Progenitor cell of endocrine pancreas (in vitro differentiated cells): ENCODE measurements at places on chromosomes 6 and 20.

DNA sequence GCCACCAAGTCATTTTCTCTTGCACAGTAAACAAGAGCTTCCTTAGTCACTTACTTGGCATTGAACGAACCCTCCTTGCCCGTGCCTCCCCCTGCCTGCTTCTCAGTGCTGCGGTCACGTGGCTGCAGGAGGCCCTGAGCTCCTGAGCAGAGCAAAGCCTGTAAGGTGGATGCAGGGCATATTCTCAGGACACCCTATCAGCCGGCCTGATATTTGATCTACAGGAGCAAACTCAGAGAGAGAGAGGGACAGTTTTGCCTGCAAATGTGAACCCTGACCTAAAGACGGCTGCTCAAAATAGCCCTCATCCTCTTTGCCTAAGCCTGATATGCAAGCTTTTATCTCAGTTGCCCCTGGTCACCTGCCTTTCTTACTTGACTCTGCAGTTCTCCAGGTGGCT lies 93.0 kb upstream of the POPDC3 start:
- no peak for DNase-seq

DNA sequence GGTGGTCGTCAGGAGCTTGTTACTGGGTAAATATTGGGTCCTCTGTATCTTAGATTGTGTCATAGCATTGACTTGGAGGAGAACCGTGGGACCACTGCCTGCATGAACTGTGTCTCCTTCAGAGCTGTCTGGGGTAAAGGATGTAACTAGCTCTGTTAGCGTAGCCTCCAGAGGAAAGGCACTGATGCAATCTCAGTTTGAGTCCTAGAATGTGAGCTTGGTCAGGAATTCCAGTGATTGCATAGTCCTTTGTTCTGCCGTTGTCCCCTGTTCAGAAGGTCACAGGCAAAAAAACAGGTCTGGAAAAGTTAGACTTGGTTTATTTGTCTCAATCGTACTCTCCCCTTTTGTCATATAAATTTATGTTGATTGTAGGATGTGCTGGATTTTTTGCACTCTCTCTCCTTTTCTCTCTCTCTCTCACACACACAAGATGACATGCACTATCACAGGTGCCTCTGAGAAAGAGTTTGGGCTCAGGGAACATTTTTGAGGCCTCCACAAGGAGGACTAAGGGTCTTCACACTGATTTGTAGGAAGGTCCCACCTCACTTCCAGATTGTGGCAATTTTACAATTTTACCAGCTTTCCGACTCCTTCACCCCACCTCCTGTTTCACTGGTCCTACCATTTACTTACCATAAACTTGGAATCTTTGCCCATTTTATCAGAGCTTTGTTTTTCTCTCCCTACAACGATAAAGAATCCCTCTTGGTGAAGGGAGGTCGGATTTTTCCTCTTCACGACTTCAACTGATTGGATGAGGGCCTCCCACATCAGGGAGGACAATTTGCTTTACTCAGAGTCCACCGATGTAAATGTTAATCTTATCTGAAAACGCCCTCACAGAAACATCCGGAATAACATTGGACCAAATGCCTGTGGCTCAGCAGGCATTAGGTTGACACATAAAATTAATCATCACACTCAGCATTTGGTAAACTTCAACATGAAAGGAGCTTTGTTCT lies 7.0 kb upstream of the DACT2 start:
- no peak for DNase-seq

GRCh38 chr6:11667876-11668275 lies 110.7 kb downstream of the ADTRP start:
- DNase-seq: no peak

DNA sequence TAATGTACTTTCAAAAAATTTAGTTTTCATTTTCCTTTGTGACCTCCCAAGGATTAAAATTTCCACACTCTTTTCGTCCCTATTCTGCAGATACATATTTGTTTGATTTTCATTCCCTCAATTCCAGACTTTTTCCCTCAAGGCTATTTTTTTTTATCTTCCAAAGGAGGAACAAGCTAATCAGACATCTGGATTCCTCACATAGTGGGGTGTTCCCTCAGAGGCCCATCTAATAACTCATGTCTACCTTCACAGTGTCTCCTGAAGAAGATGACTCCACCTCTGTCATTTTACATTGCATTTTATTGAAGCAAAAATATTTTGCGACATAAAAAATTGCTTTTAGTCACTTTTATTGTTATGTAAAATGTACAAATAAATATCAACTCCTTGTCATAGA lies 122.2 kb downstream of the RFPL4B start:
- no peak for DNase-seq

- no peak for DNase-seq
Measured at GRCh38 chr20:24039196-24039595, 50.6 kb upstream of the GGTLC1 start.

DNA sequence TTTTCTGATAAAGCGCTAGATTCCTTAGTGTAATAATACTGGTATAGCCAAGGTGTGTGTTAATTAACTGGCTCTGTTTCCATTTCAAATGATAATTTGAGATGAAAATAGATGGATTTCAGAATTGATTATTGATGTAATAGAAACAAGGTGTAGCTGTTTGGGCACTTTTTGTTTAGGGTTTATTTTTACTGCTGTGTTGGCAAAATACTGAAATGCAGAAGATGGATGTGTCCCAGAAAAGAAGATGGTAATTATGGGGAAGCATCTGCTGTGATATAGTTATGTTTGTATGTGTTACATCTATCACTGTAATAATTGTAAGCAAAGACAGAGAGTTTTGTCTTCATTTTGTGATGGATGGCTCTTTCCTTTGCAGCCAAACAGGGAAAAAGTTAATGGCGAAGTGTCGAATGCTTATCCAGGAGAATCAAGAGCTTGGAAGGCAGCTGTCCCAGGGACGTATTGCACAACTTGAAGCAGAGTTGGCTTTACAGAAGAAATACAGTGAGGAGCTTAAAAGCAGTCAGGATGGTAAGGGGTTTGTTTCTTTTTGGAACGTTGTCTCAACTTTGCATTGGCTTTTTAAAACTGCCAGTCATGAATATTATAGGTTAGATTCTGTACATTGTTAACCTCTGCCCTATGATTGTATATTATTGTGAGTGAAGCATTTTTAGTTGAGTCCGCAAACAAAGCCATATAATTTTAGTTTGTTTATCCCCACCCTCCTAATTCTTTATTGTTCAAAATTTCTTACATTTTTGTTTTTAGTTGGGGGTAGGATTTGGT lies 8.6 kb upstream of the ACAT2 start:
- no peak for DNase-seq

DNA sequence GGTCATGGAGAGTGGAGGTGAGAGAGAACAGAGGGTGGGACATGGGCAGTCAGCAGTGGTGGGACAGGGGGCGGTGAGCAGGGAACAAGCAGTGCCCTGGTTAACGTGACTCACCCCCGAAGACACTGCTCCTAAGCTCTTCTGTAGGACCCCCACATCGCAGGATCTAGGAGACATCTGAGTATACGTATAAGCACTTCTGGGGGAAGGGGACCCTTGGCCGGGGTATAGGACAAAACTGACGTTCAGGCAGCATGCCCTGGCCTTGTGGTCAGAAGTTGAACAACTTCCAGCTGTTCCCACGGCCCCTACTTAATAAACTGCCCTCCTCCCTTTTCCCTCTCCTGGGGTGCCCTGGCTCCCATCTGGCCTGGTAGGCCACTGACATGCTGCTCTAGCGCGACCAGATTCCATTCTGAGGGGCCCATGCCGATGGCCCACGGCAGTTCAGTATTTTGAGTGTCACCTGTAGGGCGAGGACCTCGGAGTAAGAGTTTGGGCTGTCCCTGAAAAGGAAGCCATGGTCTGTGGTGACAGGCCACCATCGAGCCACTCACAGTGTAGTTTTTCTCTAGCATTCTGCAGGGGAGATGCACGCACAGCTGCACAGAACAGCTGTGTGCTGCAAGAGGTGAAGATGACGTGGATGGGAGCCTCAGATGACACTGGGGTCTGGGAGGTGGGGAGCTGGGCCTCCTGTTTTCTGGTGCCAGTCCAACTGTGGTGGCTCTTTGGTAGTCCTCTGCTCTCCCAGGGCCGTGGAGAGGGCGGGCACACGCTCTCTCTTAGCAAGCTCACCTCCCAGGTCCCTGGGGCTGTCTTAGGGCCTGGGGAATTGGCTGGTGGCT lies 38.4 kb downstream of the PPP1R3G start:
- DNase-seq: no peak

GRCh38 chr20:18743665-18744440 lies 69.7 kb upstream of the SCP2D1 start:
- no peak for DNase-seq

DNA sequence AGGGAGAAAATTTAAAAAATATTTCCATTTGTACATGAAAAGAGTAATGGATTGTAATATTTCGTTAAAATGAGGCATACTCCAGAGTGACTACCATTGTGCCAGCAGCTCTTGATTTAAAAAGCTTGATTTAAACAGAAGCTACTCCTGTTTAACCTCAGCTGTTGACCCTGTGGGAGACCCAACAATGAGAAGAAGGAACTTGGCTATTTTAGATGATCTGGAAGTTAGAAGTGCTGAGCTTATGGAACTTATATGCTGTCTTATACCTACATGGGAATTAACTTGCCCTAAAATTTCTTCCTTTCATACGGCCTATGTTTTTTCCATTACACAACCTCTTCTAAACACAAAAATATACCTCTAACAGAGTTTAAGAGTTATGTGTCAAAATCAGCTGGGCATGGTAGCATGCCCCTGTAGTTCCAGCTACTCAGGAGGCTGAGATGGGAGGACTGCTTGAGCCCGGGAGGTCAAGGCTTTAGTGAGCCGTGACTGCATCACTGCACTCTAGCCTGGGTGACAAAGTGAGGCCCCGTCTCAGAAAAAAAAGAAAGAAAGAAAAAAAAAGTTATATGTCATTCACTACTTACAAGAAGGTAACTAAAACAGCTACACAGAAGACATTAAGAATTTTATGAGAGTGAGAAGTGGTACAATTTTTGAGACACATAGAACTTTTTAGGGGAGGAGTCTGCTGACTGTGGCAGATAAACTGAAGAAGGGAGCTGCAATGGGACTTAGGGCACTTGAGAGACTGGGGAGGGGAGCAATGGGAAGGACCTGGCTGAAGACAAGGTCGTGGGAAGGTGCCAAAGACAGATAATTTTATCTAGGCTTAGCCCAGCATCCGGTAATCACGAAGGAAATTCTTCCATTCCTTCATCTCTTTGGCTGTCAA lies 139.9 kb downstream of the MYB start:
- DNase-seq: no peak

GRCh38 chr20:47320990-47321805 lies 35.3 kb downstream of the ZMYND8 start:
- no peak for DNase-seq

DNA sequence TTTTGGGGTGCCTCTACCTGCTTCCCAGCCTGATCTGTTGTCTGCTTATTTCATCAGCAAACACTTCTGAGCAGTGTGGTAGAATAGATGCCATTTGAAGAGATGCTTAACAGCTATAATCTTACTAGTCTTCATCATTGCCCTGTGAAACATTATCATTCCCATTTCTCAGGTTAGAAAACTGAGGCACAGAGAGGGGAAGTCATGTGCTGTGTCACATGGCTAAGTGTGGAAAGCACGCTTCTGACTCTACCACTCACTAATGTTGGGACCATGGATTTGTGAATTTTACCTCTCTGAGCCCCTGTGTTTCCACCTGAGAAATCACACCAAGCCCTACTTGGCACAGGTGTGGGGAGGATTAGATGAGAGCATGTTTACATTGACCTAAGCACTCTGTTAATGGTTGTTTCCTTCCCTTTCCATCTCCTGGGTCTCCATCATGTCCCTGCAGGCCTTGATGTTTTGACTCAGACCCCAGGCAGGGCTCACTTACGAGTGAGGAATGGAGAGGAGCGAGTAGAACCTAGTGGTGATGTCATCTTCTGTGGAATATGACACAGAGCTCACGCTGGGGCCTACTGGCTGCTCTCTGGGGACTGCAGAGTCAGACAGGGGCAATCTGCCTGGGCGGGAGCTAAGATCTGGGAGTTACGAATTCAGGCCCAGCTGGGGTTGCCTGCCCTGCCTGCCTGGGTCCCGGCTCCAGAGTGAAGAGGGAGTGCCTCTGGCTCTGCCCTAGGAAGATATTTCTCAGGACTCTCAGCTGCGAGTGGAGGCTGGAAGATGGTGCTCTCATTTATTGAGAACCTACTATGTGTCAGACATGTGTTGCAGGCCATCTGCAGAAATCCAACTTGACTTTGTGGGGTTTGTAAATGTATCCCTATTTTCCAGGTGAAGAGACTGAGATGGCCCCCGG lies 64.3 kb downstream of the CDH22 start:
- no peak for DNase-seq

DNA sequence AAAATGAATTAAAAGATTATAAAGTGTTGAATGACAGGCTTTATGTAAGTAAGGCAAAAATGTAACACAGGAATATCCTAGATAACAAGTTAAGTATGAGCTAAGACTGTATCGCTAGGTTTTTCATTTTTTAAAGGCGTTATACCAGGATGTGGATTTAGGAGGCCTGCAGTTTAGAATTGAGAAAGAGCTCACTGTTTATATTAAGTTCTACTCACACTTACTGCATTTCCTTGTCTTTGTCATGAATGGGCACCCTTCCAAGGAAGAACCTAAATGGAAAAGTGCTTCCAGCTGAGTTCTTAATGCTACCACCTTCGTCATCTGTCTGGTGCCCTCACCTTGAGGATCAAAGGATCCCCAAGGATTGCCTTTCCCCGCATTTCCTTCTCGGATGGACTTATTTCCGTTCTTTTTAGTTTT lies 148.7 kb downstream of the SOX4 start:
- no peak for DNase-seq

DNA sequence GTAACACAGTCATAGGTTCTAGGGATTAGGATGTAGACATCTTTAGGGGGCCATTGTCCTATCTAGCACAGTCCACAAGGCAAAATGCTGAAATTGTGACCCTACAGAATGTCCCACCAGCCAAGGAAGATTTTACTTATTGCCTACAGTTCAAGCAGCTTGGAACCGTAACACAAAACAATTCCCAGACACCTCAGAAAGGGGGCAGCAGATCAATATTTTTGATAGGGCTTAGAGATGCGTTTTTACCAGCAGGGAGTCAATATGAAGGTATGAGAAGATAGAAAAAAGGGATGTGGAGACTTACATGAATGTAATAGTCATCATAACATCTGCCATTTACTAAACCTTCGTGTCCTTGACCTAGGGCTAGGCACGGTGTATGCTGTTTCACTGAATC lies 81.0 kb downstream of the TMEM170B start:
- DNase-seq: no peak

- no peak for DNase-seq
Measured at GRCh38 chr6:142731611-142732010, 213.4 kb downstream of the HIVEP2 start.

GRCh38 chr20:50292591-50293283 lies 102.1 kb downstream of the CEBPB start:
- no peak for DNase-seq

GRCh38 chr20:50695135-50695872 lies 4.0 kb upstream of the RIPOR3 start:
- no peak for DNase-seq

DNA sequence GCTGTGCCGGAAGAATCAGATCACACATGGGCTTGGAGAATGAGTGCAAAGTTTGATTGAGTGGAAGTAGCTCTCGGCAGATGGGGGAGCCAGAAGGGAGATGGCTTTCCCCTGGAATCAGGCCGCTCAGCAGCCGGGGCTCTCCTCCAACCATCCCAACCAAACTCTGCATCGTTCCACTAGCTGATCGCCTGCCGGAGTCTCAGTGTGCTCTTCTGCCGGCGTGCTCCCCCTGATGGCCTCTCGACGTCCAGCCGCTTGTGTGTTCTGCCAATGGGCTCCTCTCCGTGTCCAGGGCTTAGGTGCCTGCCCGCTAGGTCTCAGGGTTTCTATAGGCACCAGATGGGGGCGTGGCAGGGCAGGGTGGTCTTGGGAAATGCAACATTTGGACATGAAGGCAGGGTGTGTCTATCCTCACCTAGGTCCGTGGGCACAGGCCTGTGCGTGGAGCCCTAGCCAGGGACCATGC lies 4.9 kb upstream of the BIRC7 start:
- DNase-seq: no peak

- no peak for DNase-seq
Measured at GRCh38 chr6:96391776-96392360, 129.7 kb upstream of the UFL1 start.
